Naive thymus-derived CD4-positive, alpha-beta T cell (primary cell): ENCODE measurements at places on chromosomes 11 and 22.

GRCh38 chr11:60482361-60482760, 10.2 kb upstream of the MS4A12 start:
- DNase-seq, result no peak

GRCh38 chr11:119641983-119642745, 86.8 kb downstream of the NECTIN1 start:
- no peak for DNase-seq

DNA sequence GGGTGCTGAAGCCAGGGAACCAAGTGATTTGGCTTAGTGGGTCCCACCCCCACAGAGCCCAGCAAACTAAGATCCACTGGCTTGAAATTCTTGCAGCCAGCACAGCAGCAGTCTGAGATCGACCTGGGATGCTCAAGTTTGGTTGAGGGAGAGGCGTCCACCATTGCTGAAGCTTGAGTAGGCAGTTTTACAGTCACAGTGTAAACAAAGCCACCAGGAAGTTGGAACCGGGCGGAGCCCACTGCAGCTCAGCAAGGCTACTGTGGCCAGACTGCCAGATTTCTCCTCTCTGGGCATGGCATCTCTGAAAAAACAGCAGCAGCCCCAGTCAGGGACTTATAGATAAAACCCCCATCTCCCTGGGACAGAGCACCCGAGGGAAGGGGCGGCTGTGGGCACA, 424.1 kb upstream of the TENM4 start:
- no peak for DNase-seq

- DNase-seq, result no peak
Observed at GRCh38 chr22:46969961-46970360, 207.5 kb downstream of the TBC1D22A start.

- DNase-seq, result no peak
Observed at GRCh38 chr11:128254941-128255340, 332.4 kb downstream of the ETS1 start.

DNA sequence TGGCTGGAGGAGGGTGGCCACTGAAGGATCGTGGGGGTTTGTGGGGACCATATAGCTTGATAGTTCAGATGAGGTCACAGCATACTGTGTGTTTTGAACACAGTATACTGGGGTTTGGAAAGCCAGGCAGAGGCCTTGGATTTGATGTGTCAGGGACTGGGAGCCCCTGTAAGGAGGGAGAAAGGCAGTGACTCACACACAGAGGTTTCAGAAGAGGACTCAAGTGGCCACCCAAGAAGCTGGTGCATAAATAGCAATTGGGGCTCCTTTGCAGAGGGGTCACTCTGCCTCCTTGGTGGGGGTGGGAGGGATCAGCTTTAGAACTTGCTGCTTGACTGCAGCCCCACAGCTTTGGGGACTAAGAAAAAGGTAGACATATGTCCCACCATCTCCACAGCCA, 39.3 kb downstream of the SLC5A1 start:
- DNase-seq, result no peak

DNA sequence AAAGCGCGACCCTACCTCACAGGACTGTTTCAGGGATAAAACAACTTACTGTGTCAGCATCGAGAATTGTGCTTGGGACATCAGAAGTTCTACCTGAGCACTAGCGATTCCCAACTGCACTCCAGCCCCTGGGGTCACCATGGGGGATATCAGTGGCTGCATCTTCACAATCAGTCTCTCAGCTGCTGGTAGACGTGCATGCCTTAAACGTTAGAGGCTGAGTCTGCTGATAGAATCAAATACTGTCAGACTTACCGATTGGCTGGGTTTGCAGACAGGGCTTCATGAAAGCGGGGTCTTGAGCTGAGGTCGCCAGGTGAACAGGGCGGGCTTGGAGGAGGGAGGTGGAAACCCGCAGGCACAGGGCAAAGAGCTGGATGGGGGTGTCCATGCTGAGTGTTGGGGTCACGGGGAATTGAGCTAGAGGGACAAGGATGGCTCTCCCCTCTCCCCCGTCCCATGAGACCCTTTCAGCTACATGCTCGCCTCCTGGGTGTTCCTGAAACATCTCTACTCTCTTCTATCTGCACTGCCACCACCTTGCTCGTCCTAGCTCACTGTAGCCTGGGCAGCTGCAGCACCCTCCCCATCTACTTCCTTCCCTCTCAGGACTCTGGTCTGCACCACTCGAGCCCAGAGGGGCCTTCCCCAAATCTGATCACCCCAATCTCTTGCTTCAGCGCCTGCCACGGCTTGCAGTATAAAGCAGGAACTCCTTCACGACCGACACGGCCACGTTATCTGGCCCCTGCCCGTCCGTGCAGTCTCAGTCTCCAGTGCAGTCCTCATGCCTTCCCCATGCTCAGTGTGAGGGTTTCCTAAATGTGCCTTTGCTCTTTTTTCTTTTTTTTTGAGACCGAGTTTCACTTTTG, 43.5 kb downstream of the ST14 start:
- no peak for DNase-seq

DNA sequence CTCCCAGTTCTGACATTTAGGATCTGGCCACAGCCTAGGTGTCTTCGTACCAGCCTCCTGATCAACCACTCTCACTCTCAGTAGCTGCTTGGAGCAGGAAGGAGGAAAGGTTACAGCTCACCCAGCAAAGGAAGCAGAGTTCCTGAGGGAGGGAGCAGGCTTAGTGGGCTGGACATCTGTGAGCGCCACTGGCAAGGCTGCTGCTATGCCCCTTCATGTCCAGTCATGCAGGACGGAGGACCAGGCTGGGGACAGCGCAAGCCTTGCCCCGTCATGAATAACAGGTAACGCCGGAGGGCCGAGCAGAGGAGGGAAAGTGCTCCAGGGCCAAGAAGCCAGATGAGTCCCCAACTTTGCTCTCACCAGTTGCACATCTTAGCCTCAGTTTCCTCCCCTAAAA, 25.8 kb downstream of the TPST2 start:
- DNase-seq, result no peak

DNA sequence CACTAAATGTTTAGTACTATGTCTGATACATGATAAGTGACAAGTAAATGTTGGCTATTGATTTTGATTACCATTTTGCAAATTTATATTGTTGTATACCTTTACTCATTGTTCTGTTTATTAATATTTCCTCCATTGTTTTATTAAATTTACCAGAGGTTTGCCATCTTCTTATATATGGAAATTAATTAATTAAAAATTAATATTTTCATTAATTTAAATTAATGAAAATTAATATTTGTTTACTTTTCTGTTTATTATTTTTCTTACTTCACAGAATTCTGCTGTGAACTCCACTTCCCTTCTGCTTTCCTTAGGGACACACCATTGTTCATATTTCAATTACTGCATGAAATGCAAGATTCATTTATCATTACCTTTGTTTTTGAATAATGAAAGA, 331.0 kb downstream of the LARGE1 start:
- no peak for DNase-seq

- DNase-seq, result no peak
Observed at GRCh38 chr11:26946257-26946716, 47.6 kb upstream of the FIBIN start.

GRCh38 chr11:24155792-24156191, 341.1 kb upstream of the LUZP2 start:
- no peak for DNase-seq

DNA sequence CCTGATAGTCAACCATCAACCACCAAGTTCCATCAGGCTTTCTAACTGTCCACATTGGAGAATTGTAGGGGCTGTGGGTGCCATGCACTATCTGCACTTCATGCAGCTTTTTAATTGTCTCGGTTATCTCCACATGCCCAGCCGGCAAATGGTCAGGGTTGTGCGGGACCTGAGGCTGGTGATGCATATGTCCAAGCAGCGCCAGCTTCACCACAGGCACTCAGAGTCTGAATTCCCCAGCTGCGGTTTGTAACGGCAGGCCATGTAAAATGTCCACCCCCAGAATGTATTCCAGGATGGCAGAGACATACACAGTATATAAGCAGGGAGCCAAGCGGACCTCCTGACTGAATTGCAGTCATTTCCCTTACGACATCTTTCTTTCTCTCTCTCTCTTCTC, 435.6 kb downstream of the DYNC2H1 start:
- DNase-seq, result no peak

GRCh38 chr11:119991022-119991404, 146.9 kb downstream of the TRIM29 start:
- no peak for DNase-seq

DNA sequence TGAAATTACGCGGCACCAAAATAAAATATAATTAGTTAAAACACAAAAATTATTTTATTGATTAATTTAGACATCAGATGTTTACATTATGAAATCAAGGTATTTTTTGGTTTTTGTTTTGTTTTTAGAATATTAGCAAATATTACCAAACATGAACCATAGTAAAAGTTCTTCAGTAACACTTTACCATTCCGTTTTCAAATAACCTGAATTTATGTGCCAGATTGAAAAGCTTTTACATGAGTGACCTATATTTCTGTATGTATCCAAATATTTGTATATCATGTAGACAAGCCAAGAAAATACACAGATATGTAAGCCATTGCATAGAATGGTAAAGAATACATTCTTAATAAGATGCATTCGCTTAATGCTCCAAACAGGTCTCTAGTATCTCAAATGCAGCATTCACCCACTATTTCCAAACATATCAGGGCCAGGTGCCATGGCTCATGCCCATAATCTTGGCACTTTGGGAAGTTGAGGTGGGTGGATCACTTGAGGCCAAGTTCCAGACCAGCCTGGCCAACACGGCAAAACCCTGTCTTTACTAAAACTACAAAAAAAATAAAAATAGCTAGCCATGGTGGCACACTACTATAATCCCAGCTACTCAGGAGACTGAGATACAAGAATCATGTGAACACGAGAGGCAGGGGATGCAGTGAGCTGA, 102.4 kb upstream of the SERPIND1 start:
- no peak for DNase-seq

DNA sequence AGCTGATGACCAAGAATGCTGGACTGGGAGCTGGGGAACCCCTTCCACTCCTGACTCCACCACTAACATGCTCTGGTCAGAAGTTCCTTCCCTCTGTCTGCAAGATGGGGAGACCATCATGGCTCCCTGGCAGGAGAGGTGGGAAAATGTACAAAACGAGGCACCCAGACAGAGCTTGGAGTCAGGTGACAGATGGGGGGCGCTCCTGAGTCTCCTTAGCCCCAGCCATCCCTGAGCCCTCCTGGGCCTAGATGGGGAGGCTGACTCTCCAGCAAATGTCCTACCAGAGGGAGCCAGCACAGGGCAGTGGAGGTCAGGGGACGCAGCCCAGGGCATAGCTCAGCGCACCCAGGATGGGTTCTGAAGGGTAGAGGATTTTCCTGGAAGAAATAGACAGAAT, 20.0 kb downstream of the KCNJ4 start:
- DNase-seq, result no peak

DNA sequence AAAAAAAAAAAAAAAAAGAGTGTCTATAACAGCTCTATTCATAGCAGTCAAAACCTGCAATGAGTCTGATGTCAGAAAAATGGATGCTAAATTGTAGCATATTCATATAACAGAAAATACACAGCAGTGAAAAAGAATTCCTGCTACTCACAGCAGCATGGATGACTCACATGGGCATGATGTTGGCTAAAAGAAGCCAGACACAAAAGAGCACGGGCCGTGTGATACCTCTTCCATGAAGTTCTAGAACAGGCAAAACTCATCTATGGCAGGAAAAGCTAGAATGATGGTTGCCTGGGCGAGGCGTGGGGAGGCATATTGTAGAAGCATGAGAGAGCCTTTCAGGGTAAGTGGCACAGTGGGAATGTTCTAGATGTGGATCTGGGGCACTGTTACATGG, 18.9 kb downstream of the PLAAT3 start:
- DNase-seq, result no peak

DNA sequence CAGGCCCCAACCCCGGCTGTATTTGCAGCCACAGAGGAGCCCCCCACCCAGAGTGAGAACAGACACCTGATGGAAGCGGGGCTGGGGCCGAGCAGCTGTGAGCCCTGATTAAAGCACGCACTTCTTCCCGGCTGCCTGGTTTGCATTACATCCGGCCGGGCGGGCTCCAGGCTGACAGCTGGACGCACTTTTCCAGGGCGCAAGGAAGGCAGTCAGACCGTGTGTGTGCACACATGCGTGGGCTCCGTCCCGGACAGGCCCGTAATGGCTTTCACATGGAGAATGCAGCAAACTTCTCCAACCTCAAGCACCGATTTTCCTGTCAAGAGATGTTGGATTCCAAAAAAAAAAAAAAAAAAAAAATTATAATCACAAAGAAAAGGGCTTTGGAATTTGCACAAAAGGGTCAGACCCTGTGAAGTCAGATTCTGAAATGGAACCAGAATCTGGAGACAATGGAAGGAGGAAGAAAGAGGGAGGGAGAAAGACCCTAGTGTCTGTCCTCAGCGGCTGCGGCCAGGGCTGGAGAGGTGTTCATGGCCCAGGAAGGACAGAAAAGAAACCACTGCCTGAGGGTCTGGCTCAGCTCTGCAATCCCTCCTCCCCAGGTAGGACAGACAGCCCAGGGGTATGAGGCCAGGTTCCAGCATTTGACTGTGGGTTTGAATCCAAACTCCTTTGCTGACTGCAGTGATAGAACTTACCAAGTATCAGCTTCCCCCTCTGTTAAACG, 365.5 kb downstream of the MN1 start:
- DNase-seq, result no peak

- DNase-seq, result no peak
Observed at GRCh38 chr11:104803776-104804175, 94.5 kb downstream of the CASP12 start.

GRCh38 chr11:57085611-57086010, 96.1 kb upstream of the LRRC55 start:
- no peak for DNase-seq

DNA sequence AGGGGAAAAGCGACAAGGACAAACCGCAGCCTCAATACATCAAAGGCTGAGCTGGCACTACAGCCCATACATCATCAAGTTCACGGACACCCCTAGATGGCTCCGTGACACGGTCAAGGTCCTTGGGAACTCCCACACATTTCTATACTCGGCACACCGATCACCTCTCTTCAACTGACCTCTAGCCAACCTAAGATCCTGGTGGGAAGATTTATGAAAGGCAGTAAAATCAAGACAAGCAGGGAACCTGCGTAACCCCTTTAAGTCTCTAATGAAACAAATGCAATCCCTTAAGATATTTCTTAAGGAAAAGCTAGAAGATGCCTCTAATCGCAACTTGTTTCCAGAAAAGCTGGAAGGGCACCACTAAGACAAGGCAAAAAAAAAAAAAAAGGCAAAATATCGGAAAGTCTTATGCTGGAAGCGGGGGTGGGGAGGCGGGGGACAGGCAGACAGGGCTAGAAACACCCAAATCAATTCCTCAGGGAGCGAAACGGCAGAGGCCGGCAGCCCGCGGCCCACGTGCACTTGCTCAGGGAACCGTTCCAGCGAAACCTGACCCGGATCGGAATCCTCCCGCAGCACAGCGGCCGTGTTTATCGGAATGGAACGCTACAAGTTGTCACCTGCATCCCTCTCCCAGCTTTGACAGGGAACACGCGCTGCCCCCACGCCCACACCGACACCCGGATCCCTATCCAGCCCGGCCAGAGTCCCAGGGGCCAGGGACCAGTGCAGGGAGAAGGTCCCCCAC, 1.4 kb downstream of the ARHGAP20 start:
- DNase-seq, result no peak

DNA sequence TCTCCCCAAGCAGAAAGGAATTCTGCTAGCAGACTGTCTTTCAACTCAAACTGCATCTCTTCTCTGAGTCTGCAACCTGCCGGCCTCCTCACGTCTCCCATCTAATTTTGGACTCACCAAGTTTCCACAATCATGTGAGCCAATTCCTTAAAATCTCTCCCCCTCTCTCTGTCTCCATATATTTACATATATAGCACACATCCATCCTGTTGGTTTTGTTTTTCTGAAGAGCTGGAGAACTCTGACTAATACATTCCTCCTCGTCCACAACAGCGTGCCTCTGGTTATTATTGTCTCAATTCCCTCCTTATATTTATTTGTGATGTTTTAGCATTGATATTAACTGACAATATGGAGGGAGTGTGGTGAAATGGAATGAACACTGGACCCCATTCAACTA, 29.6 kb upstream of the FJX1 start:
- DNase-seq, result no peak
